Daoy (cell line): ENCODE measurements at places on chromosomes 2 and 18. TPM values are rescaled to one million over a fixed set of nuclear protein-coding genes. Genes with fewer than 3 reads are reported as not detected.

Gene CRACDL
- 0.33 and 1.3 TPM in 2 replicates for total RNA-seq

Gene REG3A
- not detected in 2 replicates for total RNA-seq

Gene ALPP
- 0.03 TPM in 1 of 2 replicates, not detected in the other for total RNA-seq

Gene HAUS1
- total RNA-seq, result 46.7 and 63.9 TPM in 2 replicates

Gene PSMA8
- total RNA-seq, result not detected in 2 replicates

Gene CFAP53
- total RNA-seq, result 0.06 and 4.3 TPM in 2 replicates

Gene GRP
- not detected in 2 replicates for total RNA-seq

Gene TMEM247
- total RNA-seq, result not detected in 2 replicates

Gene C1GALT1C1L
- total RNA-seq, result 0.12 and 1.3 TPM in 2 replicates

Gene ESPNL
- total RNA-seq, result 0.40 and 0.54 TPM in 2 replicates

Gene KCNJ3
- not detected in 2 replicates for total RNA-seq

Gene SNX17
- 107 and 126 TPM in 2 replicates for total RNA-seq

Gene AOX1
- total RNA-seq, result 2.3 and 11.7 TPM in 2 replicates

Gene MPHOSPH10
- total RNA-seq, result 40.7 and 41.9 TPM in 2 replicates

Gene BBS5
- total RNA-seq, result 3.7 and 6.7 TPM in 2 replicates

Gene EPAS1
- 2.4 and 3.4 TPM in 2 replicates for total RNA-seq

Gene GULP1
- 13.4 and 25.9 TPM in 2 replicates for total RNA-seq

Gene SCYGR4
- total RNA-seq, result not detected in 2 replicates

Gene ZDBF2
- 5.5 and 8.3 TPM in 2 replicates for total RNA-seq

Gene CKAP2L
- 25.5 and 31.7 TPM in 2 replicates for total RNA-seq

Gene KHK
- 1.1 and 2.9 TPM in 2 replicates for total RNA-seq

Gene SERPINB12
- not detected in 2 replicates for total RNA-seq

Gene MATN3
- 0.29 and 0.30 TPM in 2 replicates for total RNA-seq

Gene USP40
- total RNA-seq, result 21.2 and 22.1 TPM in 2 replicates

Gene NXPH2
- 1.4 and 5.6 TPM in 2 replicates for total RNA-seq

Gene IL36B
- total RNA-seq, result not detected in 2 replicates
